ENCODE measurements at places on chromosomes 2 and 18.

- no peak for DNase-seq
Observed at GRCh38 chr2:145157741-145158591, 638.0 kb upstream of the ZEB2 start.

DNA sequence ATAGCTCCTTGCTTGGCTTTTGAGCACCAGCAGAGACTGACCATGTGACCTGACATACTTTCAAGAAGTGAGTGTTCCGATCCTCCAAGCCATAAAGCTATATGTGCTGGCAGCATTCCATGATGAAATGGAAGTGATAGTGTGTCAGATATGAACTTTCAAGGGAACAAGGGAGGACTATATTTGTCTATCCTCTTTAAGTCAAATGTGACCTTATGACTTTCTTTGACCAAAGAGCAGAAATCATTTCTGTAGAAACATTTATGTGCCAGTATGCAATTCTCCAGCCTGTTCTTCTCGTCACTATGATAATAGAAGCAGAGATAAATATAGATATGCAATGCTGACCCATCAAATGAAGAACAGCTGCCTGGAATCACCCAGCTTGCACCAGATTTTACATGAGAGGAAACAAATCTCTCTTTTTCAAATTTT lies 14.4 kb downstream of the HYCC2 start:
- DNase-seq, result no peak

- no peak for DNase-seq
Observed at GRCh38 chr2:165888171-165888570, 65.4 kb downstream of the TTC21B start.

DNA sequence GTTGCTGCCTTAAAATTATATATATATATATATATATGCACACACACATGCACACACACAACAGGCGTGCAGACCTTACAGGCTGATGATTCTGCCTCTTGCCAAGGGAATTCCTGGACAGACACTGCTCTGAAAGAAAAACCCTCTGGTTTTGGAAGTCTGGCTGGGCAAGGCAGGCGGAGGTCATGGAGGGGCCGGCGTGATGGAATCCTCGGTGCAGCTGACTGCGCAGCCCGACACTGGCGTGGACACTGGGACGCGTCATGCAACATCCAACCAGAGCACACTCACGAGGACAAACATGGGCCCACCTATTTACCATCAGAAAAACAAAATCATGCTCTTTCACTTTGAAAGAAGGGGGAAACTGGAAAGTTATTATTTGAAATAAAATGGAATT lies 235.3 kb downstream of the ZNF516 start:
- no peak for DNase-seq

DNA sequence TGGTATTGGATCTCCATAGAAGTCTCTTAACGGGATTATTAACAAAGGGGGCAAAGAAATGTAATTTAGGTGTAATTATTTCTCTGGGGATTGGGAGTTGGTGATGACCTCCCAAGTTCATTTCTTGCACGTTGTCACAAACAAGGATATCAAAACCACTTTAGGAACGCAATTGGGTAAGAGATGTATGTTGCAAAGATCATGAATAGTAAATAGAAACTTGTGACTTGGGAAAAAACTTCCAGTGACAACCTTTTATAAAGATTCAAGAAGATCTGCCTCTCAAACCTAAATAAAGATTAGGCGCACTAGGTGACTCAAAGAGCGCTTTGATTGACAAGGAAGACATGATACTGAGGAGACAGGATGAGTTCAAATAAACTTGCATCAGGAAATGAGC lies 127.8 kb upstream of the TRIB2 start:
- DNase-seq, result no peak

- DNase-seq, result no peak
Observed at GRCh38 chr18:52339891-52340371, at the start of gene DCC. Gene DCC, plus strand, starts transcription at chr18:52340197. Its CDS starts 591 bp downstream, at chr18:52340788.

DNA sequence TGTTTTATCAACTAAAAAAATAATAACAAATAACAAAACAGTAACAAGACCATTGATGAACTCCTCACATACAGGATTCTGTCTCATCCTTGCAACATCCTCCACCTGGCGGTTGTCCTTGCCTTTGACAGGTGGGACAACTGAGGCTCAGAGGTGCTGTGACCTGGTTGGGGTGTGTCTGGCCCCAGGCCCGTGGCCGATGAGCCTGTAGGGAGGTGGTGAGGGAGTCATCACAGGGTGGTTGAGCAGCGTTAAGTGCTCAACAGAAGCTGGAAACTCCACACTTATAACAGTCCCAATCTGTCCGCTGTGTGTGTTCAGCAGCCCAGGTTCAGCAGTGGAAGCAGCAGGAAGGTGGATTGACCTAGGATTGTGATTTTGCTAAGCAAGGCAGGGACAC lies 131.6 kb upstream of the RAB12 start:
- no peak for DNase-seq

DNA sequence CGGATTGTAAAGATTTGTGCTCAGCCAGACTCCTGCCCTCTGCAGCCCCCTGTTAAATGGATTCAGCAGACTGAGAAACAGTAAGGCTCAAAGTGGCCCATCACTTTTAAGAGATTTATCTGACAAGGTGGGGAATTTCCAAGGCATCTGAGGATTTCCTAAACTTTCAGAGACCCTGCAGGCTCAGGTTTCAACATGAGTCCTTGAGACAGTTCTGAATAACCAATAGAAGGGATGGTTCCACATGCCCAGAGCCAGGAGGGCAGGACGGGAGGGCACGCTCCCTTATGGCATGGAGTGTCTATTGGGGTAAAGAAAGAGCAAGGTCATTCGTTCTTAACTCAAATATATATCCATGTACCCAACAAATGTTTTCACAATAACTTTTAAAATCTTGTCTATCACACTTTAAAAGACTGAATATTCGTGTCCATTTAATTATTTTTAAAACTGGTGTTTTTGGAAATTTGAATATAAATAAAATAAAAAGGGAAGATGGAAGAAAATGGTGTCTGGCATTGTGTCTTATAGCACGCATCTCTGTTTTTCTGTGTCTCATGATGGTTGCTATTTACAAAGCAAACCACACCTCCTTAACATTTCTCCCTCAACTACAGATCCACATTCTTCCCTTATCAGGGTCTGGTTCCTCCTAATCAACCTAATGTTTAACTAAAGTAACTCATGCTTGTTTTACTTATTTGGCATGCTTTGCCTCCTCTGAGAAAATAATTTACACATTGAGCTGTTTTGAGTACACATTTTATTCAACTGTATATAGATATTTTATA lies 56.0 kb upstream of the DSG1 start:
- DNase-seq, result no peak

GRCh38 chr2:196289000-196289399 lies 117.6 kb upstream of the STK17B start:
- DNase-seq, result no peak

DNA sequence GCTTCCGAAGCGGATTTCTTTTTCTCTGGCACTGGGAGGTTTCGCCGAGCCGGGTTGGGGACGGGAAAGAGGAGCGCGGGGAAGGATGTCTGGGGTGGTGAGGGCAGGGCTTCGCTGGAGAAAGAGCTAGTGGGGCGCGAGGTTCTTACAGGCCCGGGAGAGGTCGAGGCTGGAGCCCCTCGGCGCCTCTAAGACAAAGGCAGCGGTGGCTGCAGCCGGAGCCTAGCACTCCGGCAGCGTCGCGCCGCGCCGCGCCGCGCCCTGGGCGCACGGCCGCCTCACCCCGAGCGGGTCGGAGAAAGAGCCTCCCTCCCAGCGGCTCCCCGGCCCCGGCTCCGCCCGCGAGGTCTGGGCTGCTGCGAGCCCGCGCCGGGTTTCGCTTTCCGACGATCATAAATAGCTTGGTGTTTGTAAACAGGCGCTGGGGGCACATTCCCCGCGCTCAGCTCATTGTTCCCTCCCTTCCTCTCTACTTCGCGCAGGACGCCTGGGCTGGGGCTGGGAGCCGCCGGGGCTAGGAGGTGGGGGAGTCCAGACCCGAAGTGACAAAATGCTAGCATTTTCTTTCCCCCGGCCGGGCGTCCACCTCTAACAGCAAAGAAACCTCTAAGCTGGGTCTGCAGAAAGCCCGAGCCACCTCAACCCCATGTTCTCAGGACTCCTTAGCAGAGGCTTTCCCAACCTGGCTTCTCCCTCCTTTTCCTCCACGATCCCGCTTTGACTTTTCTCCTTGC lies 813 bp upstream of the MEIS1 start:
- no peak for DNase-seq

DNA sequence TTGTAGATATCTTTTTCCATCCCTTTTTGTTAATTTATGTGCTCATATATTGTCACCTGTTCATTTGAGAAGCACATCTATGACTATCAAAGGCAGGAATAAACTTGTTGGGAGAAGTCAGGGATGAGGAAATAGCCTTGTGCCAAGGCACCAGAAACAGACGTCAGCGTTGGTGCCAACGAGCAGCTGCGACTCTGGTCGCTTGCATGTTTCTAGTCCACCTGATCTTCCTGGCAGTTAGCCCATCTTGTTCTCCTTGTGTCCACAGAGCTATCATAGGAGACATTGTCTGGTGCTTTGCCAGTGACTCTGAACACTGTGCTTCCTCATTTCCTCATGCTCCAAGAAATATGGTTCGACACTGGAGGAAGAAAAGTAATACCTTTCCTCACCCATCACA lies 374.4 kb downstream of the PTPRM start:
- DNase-seq, result no peak

- no peak for DNase-seq
Observed at GRCh38 chr2:60175290-60175689, 378.2 kb downstream of the BCL11A start.

GRCh38 chr18:35578481-35578880 lies 3.1 kb upstream of the GALNT1 start:
- DNase-seq, result no peak

GRCh38 chr18:22709288-22710060 lies 223.7 kb upstream of the RBBP8 start:
- no peak for DNase-seq

DNA sequence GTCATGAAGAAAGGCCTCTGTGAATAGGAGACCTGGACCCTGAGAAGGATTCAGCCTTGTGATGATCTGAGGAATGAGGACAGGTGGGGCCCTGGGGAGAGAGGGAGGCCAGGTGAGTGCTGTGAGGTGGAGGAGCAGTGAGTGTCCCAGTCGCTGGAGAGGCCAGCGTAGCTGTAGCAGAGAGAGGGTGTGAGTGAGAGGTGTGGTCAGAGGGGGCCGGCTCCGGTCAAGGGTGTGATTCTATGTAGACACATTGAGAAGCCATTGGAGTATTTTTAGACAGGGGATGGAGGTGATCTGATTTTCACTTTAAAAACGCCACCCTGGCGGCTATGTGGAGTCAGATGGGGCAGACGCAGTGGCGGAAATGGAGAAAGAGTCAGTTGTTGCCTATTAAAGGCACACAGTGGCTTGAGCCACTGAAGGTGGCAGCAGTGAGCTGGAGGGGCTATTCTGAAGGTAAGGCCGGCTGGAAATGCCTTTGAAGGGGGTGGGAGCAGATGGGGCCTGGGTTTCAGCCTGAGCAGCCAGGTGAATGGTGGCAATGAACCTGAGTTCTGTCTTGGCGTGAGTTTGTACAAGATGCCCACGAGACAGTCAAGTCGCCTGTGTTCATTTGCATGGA lies 55.6 kb downstream of the GREB1 start:
- no peak for DNase-seq

GRCh38 chr18:68494802-68495581 lies 219.9 kb downstream of the TMX3 start:
- no peak for DNase-seq

- DNase-seq, result no peak
Observed at GRCh38 chr18:12750715-12751502, 48.1 kb downstream of the PSMG2 start.

- no peak for DNase-seq
Observed at GRCh38 chr2:98552499-98553179, 55.7 kb downstream of the COA5 start.

- no peak for DNase-seq
Observed at GRCh38 chr2:74262681-74263080, 64.3 kb downstream of the MTHFD2 start.

DNA sequence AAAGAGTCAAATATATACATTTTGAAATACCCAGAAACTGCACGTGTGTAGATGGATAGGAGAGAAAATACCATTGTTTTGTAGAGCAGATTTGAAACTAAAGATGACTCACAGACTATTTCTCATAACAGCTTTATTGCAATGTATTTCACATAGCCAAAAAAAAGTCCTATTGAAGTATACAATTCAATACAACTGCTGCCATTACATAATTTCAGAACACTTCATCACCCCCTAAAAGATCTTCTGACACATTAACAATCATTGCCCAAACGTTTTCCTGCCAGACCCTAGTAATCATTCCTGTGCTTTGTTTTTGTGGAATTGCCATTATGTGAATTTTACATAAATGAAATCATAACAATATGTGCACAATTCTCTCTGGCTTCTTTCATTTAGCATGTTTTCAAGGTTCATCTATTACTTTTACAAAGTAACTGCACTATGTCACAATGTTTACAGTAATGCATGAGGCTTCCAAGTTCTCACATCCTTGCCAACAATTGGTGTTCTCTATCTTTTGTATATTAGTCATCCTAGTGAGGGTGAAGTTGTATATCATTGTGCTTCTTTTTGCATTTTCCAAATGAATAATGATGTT lies 378.6 kb upstream of the CWC22 start:
- DNase-seq, result no peak

DNA sequence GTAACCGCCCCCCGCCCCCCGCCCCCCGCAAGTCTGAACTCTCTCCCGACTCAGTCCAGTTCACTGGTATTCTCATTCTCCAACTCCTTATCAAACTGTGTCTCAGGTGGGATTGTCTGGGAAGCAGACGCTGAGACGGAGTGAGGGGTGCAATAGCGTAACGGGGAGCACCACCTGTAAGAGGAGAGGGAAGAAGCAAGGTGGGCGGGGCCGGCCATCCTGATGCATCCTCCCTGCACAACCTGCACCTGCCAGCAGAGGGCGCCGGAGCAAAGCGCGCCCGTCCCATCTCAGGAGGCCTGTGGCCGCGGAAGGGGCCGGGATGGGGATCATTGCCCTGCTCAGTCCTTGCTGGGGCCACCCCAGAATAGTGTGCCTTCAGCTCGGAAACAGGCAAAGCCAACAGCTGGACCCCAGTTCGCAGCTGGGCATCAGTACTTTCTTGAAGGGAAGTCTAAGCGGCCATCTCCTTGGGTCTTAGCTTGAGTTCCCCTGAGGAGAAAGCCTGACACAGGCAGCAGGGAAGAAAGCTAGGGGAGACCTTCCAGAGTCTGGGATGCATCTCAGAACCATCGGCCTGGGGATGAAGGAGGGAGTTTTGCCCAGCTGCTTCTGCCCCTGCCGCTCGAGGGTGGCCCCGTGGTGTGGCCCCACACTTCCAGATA lies 208.0 kb downstream of the TFCP2L1 start:
- DNase-seq, result peak; percentile 55

DNA sequence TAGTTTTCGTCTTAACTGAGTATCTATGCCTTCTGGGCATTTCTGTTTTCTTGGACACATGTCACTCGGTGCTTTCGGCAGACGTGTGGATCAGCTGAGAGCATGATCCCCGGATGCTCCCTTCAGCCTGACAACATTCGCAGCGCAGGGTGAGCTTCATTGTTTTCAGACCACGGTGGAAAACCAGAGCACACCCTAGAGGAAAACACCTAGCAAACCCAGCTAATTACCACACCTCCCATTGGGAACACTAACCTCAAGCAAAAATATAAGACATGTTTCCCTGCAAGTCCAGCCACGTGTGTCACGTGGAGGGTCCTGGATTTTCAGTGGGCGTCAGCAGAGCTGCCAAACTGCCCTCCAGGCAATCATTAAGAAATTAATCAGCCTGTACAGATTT lies 31.0 kb downstream of the ANKRD29 start:
- DNase-seq, result no peak

Measured in stimulated activated CD8-positive, alpha-beta memory T cell treated with anti-CD3 and anti-CD28 coated beads, Interleukin-7, amount 100 ng/mL, for 48 hours (primary cell).